ENCODE measurements at places on chromosomes 6 and 20.
A peak's percentile ranks its signal among the peaks of the same experiment; 100 is the strongest.

DNA sequence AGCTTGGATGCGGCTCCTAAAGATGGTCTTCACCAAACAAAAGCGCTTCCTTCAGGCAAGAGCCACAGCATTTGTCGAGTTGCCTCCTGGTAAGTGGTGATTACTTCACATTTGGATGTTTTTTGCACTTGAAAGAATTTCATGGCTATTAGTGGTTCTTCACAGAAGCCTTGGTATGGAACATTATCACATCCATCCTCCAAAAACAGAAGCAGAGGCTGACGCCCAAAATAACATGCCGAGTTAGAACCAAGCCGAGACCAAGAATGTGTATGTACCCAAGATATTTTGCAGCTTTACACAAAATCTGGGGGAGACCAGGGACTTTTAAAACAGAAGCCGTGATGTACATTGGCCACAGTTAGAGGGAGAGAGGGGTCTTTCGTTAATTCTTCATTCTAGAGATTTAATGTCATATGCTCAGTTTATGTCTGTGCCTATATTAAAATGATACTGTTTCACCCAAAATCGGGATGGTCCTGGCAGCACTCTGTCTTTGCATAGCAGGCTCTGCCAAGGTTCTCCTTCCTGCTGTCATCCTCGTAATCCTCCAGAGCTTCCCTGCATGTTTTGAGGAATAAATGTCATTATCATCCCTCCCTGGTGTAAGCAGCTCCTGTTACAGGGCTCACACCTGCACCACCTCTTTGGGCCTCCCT, 109.3 kb downstream of the TMEM242 start:
- no peak for DNase-seq

DNA sequence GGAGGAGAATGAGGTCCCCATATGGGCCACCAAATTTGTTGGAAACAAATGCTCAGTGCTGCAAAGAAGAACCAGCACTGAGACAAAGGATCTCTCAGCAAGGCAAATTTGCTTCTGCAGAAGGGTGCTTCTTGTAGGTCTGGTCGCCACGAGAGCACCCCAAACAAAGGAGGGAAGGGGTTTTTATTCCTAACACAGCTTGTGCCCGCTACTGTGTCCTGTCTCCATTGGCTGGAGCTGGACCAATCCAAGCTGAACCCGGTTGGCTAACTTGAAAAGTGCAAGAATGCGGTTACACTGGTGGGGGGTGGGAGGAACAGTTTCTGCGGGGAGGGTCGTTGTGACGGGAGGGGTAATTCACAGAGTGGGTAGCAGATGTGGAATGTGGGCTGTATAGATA, 54.1 kb upstream of the TULP1 start:
- DNase-seq, result no peak

DNA sequence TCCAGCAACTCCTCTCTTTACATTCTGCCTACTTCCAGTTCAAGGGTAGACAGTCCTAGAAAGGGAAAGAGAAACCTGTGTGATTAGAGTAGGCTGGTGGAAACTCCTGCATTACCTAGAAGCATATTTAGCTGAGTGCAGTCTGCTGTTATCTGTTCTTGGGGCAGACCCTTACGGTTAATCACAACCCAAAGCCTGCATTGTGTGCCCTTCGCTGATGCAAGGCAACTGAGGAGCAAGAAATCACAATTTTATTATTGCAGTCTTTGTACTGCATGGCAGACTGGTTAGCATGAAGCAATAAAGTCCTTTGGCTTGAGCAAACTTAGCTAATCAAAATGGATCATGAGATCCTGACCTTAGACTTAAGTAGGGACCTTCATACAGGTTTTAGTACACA, 1.5 kb upstream of the GOPC start:
- no peak for DNase-seq

DNA sequence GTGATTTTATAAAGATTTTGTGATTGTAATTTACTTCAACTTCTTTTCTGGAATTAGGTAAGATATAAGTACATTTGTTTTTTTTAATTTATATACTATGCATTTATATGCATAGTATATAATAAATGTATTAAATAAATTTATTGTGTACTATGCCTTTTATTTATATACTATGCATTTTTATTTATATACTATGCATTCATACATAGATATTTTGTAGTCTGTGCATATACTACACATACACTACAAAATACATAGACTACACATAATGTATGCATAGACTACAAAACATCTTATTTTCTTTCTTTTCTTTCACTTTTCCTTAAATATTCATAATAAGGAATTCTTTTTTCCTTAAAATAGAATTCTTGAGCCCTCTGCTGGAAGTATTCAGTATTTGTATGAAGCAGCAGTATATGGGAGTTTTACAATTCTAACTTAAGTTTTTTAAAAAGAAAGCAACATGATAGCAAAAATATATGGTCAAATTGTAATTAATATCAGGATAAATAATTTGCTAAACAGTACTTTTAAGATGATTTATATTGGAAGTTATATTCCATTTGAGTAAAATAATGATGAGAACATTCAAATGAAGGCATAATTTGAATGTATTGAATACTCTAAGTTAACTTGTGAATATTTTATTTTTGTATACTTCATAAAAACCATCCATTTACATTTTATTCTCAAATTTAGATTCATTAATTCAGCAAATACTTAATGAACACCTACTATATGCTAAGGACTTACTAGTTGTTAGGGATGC, 129.3 kb downstream of the KLHL32 start:
- DNase-seq, result peak; percentile 24

DNA sequence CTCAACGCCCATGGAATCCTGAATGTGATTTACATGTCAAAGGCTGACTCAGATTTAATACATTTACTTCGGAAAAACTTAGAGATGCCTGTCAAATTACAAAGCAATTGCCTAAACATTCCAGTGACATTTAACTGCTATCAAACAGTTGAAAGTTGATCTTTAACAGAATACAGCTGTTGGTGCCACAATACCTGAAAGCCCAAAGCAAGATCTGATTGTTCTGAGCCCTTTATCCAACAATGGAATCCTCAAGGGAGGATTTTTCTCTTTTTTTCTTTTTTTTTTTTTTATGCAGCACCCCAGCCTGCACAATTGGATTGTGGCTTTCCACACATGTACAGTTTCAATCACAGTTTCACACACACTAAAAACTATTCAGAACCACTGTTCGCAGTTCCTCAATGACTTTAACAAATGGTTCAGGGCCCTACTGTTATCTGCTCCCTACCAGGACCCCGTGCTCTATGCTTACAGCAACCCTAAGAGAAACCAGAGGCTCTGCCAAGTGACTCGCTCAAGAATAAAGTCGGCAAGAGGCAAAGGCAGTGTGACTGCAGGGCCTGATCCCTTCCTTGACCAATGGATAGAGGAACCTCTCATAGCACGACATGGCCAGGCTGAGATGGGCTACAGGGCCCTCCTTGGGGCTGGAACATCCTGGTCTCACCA, 33.3 kb downstream of the EPB41L2 start:
- DNase-seq, result peak; percentile 46

DNA sequence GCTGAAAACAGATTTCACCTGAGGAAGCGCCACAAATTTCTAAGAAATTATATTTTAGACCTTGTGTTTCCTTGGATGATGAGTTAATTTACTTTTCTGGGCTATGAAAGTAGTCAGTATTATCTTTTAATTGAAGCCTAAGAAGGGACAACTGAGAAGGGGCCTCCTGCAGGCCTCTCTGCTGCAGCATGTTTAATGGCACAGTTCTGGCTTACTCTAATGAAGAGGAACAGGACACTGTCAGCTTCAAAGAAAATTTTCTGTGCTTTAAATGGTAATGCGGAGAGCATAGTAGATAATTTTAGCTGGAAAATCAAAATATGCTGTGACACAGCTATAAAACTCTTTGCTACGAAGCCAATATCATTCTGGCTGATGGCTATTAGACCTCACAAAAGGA, 167.4 kb downstream of the HDGFL1 start:
- DNase-seq, result no peak

DNA sequence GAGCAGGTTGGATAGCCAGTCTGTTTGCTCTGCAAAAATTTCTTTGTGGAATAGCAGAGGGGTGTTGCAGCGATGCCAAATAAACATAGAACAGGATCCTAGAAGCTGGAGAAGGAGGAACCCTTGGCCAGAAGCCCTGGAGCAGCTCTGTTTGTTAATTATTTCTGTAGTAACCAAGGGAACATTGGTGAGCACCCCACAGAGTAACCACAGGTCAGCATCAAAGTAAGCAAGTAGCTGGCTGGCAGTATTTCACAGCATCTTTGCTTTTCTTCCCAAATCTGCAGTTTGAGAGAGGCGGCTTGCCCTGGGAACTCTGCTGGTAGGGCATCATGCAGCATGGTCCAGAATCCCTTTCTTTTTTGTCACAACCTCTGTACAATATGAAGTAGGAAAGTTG, 12.7 kb upstream of the APMAP start:
- DNase-seq, result peak; percentile 44

- peak; percentile 22 for DNase-seq
These were observed 706 bp upstream of the TUBB2B start for GRCh38 chr6:3228046-3228671.

- DNase-seq, result peak; percentile 68
These were observed 552.3 kb downstream of the KIF16B start for GRCh38 chr20:16020971-16021370.

- DNase-seq, result no peak
These were observed 97.3 kb downstream of the INSM1 start for GRCh38 chr20:20465252-20465651.

DNA sequence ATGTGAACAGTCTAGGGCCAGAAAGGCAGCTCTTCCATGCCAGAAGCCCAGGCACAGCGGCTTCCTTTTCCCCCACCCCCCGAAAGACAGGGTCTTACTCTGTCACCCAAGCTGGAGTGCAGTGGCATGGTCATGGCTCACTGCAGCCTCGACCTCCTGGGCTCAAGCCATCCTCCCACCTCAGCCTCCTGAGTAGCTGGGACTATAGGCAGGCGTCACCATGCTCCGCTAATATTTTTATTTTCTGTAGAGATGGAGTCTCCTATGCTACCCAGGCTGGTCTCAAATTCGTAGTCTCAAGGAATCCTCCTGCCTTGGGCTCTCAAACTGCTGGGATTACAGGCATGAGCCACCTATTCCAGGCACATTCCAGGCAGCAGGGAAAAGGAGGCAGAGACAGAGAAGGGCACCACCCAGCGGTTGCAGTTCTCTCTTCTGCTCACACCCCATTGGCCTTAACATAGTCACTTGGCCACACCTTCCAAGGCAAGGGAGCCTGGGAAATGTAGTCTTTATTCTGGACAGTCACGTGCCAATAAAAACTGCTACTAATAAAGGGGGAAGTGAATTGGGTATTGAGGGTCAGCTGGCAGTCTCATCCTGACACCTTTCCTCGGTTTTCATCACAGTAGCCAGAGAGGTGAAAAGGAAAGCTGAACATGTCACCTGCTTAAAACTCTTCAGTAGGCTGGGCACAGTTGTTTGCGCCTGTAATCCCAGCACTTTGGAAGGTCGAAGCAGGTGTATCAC, 205.9 kb downstream of the ZMYND8 start:
- DNase-seq, result peak; percentile 64

DNA sequence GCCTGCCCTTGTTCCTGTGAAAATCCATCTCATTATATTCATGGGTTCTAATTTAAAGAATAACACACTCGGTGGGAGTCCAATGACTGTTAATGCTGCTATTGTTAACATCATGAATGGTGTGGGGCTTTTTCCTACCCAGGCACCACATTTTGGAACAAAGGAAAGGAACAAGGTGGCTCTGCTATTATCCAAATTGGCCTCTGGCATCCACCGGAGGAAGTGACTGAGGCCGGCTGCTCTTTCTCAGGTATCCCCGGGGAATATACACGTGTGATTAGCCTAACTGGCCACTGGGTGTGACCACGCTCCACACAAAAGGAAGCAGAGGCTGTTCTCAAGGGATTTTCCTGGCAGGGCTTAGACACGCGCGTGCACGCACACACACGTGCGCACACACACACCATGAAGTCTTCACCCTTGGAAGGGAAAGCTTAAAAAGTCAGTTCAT, 601.2 kb upstream of the ARID1B start:
- DNase-seq, result peak; percentile 0

- DNase-seq, result peak; percentile 5
These were observed 461.9 kb downstream of the GJA1 start for GRCh38 chr6:121897337-121897760.

- DNase-seq, result no peak
These were observed 9.2 kb upstream of the EMILIN3 start for GRCh38 chr20:41375846-41376245.

DNA sequence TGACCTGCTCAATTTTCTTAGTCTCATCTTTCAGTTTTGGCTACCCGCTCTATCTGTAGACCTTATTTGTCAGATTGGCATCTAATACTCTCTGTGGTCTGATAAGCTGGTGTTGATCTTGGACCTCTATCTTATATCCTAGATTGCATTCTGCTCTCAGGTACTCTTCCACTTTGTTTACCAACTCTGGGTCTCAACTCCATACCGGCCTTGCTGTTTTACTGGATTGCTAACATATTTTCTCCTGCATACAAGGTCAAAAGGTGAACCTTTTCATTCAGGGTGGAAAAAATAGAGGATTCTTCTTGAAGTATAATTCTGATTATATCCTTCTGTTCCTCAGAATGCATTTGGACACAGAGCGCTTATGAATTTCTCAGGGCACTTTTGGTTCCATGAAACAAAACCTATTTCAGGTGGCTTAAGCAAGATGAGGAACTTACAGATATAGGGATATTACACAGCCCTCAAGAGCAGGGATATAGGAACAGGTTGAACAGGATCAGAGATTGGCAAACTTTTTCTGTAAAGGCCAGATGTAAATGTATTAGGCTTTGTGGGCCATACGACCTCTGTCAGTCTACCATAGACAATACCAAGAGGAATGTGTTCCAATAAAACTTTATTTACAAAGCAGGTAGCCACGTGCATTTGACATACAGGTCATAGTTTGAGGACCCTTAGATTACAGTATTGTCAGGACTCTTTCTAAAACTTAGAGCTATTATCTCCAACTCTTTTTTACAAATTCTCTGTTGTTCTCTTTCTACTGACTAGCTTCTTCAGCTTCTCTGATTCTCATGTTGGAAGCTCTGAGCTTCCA, 2.5 kb upstream of the SH3BGRL2 start:
- DNase-seq, result no peak

DNA sequence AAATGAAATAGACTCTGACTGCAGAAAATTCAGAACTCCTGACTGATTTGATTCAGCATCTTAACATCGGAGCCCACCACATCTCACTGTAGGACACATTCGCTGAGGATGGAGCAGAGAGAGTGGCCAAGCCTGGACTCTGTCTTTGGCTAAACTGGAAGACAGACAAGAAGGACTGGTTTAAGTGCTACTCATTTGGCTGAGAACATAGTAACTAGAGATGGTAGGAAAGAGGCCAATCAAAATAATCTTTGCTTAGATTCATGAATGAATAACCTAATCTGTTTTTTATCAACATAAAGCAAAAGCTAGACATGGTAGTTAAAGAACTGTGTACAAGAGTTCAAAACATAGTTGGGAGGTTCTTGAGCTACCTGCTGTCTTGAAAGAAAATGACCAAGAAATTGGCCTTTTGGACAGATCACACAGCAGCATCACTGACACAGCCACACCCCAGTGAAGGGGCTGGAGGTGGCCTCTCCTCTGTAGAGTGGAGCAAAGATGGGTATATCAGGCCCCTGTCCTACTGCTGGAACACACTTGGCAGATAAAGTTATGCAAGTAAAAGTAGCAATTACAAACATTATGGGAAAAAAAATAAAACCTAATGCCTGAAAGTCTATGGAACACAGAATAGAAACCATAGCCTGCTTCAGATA, 87.1 kb upstream of the NT5E start:
- DNase-seq, result no peak

Measured in ACHN (cell line).